ENCODE measurements at places on chromosomes 4 and X. TPM values are rescaled to one million over a fixed set of nuclear protein-coding genes. Genes with fewer than 3 reads are reported as not detected.

ARMCX6 gene
- polyA plus RNA-seq, result 74.6 TPM

RAB9B gene
- 3.2 TPM for polyA plus RNA-seq

TEX11 gene
- 0.09 TPM for polyA plus RNA-seq

- DNase-seq, result no peak
Observed at GRCh38 chr4:140342620-140343019, 30.8 kb upstream of the SCOC start.

GRCh38 chr4:6390356-6390755 is 82.1 kb downstream of the PPP2R2C start:
- no peak for DNase-seq

- DNase-seq, result no peak
Observed at GRCh38 chr4:128709268-128709667, 100.2 kb upstream of the JADE1 start.

- DNase-seq, result no peak
Observed at GRCh38 chr4:52627876-52628275, 31.2 kb downstream of the USP46 start.
